ENCODE measurements at places on chromosomes 3 and 15. TPM values are rescaled to one million over a fixed set of nuclear protein-coding genes. Genes with fewer than 3 reads are reported as not detected.

PLSCR2 gene
- total RNA-seq: not detected

MYO1E gene
- total RNA-seq: 1.4 TPM

PATL2 gene
- total RNA-seq: 6.1 TPM

TUSC7 gene
- not detected for total RNA-seq

SH3GL3 gene
- not detected for total RNA-seq

DNA sequence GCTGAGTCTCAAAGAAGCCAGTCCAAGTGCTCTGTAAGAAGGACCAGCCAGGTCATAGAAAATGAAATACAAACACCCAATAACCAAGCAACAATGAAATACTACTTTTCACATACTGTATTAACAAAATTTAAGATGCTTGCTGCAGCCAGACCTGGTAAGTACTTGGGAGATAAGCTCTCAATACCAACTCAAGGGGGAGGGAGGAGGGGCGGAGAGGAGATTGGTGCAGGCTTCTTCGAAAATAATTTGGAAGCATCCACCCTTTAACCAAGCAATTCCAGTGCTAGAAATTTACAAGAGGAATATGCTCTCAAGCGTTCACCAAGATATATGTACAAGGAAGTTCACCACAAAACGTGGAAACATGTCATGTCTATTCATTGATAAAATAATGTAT lies 7.6 kb upstream of the LRRC2 start:
- no peak for DNase-seq

DNA sequence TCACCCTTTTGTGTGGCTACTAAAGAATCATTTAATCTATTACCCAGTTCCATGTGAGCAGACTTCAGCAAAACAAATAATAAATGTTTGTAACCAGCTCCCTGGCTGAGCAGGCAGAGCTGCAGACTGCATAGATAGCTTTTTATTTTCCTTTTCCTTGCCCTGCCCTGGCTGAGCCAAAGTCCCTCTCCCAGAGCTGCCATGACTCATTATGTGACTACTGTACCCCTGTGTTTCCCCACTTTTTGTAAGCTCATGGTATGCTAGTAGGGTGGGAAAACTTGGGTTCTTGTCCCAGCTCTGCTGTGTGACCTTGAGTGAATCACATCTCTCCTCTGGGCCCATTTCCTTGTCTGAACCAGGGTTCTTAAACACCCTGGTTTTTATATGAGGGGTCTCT lies 127.5 kb downstream of the CLSTN2 start:
- DNase-seq: no peak

DNA sequence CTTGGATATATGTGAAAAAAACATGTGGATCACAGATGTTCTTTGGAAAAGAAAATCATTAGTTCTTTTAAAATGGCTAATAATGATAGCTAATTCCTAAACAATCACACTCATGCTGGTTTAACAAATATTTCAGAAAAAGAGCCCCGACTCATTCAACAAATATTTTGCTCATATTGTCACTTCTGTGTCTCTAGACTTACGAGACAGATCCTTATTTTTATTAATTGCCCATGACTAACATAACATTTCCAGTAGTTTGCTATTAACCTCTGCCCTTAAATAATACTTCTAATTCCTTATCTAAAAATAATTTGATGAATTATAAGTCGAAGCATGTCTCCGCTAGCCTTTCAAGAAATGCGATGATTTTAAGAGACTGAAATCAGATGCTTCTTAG lies 70.4 kb downstream of the SATB1 start:
- DNase-seq: no peak

GRCh38 chr3:120057626-120058025 lies 36.6 kb downstream of the GSK3B start:
- no peak for DNase-seq

DNA sequence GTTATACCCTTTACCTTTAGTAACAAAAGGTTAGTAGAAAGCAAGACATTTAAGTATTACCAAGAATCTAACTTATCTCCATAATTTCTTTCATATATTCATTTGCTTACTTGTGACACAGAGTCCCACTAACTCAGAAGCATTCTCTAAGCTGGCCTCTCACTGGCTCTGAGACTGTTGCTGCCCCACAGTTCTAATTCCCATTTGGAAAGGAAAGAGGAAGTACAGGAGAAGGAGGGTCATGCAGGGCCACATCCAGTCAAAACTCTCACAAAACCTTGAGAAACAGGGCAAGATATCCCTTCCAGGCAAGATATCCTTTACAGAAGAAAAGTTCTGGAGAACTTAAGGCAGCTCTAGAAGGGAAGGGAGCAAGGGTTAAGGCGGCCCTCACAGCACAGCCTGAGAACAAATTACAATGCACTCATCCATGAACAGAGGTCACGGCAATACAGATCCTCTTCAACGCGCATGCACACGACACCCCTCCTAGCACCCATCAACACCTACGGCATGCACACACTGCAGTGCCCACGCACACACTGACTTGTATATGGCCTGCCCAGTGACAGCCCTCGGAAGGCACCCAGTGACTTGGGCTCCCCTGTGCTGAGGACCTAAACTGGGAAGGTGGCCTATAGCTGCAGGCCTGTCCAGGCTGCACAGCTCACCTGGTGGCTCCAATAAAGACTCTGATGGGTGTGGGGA lies 13.0 kb upstream of the MYO5C start:
- no peak for DNase-seq

GRCh38 chr15:46293550-46293949 lies 658.7 kb downstream of the SQOR start:
- no peak for DNase-seq

DNA sequence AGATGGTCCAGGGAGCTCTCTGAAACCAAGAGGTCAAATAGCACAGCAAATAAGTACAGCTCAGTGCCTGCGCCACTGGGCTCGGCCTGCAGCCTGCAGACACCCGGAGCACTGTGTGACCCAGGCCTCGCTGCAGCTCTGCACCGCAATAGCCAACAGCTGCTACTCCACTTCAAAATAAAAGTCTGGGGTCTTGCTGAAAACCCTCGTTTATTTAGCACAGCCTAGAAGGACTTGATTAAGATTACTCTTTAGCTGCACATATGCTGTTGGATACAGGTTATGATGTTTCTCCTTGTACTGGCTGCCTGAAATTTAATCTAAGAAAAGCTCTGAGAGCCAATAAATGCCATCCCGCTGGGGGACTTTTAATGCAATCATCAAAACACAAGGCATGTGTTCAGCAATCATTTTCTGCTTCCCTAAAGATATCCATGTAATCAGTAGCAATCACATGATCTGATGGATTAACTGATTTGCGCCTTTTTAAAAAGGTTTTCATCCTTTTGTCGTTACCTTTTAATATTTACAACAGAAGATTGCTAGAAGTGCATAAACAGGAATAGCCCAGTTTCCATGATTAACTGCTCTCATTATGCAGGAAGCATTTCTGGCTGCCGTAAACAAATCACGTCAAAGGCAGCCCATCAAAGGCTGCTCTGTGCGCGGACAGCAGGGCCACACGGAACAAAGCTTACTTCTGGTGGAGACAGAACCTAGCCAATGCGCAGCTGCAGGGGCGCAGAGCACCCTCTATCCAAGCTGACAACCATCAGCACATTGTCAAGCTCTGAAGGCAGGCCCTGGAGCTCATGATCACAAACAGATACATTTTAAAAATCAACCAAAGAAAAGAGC lies 58.8 kb downstream of the CLASP2 start:
- DNase-seq: peak; percentile 32

DNA sequence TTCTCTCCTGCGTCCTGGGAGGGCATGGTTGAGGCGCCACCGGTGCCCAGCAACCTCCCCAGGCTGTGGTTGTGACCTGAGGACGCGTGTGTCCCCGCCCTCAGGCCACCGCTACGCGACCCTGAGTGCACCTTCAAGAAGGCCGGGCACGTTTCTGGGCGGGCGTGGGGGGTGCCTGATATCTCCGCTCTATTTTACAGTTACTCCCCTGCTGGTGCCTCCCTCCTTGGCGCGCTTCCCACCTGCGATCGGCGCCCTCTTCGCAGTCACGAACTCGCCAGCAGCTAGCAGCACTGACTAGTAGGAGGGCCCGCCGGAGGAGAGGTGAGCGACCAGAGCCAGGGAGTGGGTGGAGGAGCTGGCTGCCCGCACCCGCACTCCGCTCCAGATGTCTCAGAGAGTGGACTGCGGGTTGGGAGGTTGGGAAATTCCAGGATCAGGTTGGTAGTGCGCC lies 43.2 kb upstream of the POLG start:
- no peak for DNase-seq

GRCh38 chr3:16264174-16264707 lies 502 bp downstream of the DPH3 start:
- peak; percentile 34 for DNase-seq

DNA sequence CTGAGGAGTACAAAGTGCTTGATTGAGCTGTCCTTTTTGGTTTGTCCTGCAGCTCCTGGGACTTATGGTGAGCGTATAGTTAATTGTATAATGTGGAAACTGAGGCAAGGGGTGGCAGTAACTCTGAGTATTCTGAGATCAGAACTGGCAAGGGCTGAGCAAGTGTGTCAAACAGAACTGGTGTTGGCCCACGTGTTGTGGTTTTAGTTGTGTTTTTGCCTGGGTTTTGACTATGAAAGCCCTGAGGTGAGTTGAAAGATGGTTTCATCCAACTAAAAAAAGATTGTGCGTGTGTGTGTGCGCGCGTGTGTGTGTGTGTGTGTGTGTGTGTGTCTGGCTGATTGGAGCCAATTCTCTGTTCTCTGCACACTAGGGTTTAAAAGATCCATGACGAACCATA lies 154.1 kb downstream of the EDEM1 start:
- no peak for DNase-seq

Measured in activated naive CD4-positive, alpha-beta T cell treated with anti-CD3 and anti-CD28 coated beads for 36 hours (primary cell).